ENCODE measurements at places on chromosomes 3 and 15.

DNA sequence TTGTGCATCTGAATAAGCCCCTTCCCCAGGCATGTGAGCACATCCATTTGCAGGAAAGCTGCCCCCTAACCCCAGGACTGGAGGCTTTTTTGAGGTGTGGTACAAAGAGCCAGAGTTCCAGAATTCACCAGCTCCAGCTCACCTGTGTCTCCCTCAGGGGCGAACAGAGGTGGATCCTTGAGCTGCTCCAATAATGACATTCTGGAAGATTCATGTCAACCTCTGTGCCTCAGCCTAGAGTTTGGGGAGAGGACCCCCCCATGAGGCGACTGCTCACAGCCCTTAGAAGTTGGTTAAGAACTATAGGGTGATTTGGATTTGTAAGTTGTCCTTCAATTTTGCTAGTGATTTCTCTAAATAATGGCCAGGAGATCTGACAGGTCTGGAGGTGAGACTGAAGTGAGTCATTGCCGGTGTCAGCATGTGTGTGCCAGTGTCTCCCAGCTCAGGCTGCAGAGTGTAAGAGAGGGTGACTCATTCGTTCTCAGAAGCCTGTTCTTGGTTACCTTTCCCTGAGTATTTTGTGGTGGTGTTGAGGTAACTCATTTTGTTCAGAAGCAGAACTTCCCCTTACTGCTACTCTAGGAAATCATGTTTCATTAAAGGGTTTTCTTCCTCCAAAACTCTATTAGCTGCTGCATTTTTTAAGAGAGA is 136.9 kb upstream of the TOPAZ1 start:
- no peak for DNase-seq

DNA sequence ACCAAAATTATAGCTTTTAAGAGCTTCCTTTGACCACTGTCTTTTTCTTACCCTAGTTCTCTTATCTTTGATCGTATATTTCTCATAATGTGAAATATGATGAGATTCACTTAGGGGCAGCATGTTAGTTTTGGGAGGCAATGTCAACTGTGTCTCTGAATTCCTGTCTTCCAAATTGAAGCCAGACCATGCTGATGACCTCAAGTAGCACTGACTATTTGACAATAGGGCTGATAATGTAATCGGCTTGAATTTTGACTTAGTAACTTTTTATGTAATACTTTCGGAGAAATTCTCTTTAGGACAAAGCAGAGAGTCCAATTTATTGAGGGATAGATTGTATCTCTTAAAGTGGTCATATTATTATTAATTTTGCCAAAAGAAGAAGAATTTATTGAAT is 295.4 kb upstream of the TPRG1 start:
- no peak for DNase-seq

DNA sequence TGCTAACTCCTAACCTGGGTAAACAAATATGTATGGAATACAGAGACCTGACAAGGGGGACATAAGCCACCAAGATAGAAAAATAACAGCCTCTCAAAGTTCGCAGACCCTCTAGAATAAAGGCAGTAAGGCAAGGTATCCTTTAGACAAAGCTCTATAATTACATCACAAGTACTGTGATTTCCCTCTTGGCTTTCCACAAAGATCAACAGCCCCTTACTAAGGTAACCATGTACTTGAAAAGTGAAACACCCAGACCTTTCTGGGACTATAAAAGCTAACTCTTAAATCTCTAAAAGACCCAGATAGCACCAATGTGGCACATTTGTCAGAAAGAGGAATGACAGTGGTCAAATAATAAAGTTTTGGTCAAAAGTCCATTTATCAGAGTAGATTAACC is 51.9 kb downstream of the TBL1XR1 start:
- no peak for DNase-seq

- DNase-seq: no peak
Observed at GRCh38 chr15:25173241-25174028, 218.6 kb downstream of the SNRPN start.

- DNase-seq: no peak
Observed at GRCh38 chr3:51709004-51709420, 2.1 kb downstream of the GRM2 start.
